ENCODE measurements at places on chromosomes 13 and 19. TPM values are rescaled to one million over a fixed set of nuclear protein-coding genes. Genes with fewer than 3 reads are reported as not detected.

Gene ADGRE1
- total RNA-seq, result 0.44 TPM

Gene ZNF780B
- 18.6 TPM for total RNA-seq

DNA sequence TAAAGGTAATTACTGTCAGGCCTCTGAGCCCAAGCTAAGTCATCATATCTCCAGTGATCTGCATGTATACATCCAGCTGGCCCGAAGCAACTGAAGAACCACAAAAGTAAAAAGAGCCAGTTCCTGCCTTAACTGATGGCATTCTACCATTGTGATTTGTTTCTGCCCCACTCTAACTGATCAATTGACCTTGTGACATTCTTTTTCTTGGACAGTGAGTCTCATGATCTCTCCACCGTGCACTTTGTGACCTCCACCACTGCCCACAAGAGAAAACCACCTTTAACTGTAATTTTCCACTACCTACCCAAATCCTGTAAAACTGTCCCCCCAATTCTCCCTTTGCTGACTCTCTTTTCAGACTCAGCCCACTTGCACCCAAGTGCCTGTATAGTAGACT lies 17.2 kb upstream of the CXCL17 start:
- H3K4me3 ChIP-seq, result no peak overlapping the region
- no peaks in the 10 kb centered on the region for H3K27me3 ChIP-seq
- H3K27ac ChIP-seq, result no peak overlapping the region

- no peak overlapping the region for H3K27ac ChIP-seq
- no peaks in the 10 kb centered on the region for H3K36me3 ChIP-seq
Observed at GRCh38 chr13:103386341-103386740, 320.1 kb upstream of the SLC10A2 start.

All from activated CD8-positive, alpha-beta memory T cell treated with anti-CD3 and anti-CD28 coated beads, Interleukin-2, amount 10 ng/mL, durations not matched to agents 7 days and 5 days (primary cell).